ENCODE measurements at places on chromosomes 16 and 17.

- peak; percentile 75 for DNase-seq
Measured at GRCh38 chr16:1057252-1057932, 15.2 kb upstream of the SSTR5 start.

GRCh38 chr17:42459256-42459800, 650 bp downstream of the ATP6V0A1 start:
- DNase-seq: peak; percentile 47

GRCh38 chr17:49916854-49917515, 52.0 kb upstream of the DLX4 start:
- DNase-seq: no peak

DNA sequence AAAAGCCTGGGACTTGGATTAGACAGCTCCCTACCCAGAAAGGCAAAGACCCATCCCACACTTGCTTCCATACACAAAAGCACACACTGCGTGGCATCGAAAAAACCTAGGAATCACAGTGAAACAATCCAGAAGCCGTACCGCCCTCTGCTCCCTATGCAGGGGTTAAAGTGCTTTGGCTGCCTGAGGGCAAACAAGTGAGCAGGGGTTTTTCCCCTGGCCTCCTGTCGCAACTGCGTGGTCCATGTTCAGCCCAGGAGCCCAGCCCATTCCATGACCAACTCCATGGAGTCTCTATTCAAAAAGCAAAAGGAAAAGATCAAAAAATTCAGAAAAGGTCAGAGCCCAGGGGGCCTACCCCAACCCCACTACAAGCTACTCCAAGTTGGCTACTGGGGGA, 3.6 kb upstream of the GSDMB start:
- DNase-seq: no peak

DNA sequence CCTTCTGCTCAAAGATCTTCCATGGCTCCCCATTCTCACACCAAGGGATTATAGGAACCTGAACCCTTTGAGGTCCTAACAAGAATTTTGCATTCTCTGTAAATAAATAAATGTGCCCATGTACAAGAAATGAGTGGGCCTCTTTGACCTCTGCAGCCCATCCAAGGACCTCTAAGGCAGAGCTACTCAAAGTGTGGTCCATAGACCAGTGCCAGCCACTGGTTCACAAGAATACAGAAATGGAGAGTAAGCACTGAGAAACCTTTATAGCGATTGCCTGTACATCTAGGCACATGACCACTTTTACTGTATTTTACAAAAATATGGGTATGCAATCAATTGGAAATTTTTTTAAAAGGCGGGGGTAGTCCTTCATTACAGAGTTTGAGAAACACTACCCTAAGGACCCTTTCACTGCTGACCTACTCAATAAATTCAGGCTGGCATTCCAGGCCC, 7.8 kb upstream of the SRCIN1 start:
- no peak for DNase-seq

- peak; percentile 83 for DNase-seq
Measured at GRCh38 chr17:48026502-48027321, 10.9 kb downstream of the COPZ2 start.

DNA sequence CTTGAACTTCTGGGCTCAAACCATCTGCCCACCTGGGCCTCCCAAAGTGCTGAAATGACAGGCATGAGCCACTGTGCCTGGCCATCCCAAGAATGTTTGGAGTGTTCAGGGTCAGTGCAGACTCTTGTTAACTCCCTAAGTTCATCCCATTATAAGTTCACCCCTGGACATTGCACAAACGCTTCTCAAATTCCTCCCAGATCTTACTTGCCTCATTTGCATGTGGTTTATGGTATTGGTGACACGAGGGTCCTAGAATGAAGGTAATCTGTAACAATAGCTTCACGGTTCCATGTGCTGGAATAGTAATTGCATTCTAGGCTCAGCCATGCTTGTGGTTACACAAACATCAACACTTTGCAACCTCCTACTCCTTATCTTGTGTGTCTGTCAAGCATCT, 5.0 kb upstream of the CCDC42 start:
- no peak for DNase-seq

DNA sequence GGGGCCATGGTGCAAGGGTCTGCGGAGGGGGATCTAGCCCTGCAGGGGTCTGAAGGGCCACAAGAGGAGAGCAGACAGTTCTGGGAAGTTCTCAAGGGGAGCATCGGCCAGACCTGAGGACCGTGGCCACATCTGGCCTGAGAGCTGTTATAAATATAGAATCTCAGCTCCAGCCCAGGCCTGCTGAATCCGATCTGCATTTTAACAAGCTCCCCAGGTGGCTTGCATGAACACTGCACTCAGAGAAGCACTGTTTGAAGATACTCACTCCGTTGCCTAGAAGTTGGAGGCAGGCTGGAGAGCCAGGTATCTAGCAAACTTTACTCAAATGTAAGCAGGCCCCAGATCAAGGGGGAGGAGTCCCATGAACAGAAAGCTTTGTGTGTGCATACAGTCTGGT, 61.3 kb downstream of the NKD1 start:
- no peak for DNase-seq

- DNase-seq: no peak
Measured at GRCh38 chr17:74686761-74687160, 26.0 kb downstream of the CD300LF start.

GRCh38 chr16:19785512-19786130, 67.5 kb downstream of the IQCK start:
- no peak for DNase-seq

DNA sequence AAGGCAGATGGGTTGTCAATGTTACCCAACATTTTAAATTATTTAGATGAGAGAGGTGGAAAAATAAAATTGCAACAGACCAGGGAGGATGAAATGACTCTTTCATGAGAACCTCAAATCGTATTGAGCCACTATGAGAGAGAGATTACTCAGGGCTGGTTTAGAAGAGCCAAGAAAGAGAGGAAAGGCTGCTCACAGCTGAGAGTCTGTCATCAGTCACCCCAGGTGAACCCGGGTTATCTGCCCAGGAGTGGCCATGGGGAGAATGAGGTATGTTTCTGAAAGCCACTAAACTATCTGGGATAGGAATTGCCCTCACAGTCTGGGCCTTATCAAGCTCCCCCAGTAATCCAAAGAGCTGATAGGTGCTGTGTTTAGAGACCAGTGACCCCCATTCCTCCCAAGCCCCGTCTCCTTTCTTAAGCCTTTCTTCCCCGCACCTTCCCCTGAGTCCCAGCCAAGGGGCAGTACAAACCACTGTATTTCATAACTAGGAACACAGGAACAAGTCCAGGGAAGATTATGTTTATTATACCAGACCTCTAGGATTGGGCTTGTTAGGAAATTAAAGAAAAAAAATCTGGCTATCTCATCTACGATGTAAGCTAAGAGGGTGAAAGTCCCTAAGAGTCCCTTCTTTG, 158.9 kb upstream of the NOL11 start:
- DNase-seq: no peak

- DNase-seq: no peak
Measured at GRCh38 chr16:87196231-87196630, 121.0 kb downstream of the C16orf95 start.

- DNase-seq: no peak
Measured at GRCh38 chr16:85708338-85708737, 19.6 kb upstream of the GINS2 start.

DNA sequence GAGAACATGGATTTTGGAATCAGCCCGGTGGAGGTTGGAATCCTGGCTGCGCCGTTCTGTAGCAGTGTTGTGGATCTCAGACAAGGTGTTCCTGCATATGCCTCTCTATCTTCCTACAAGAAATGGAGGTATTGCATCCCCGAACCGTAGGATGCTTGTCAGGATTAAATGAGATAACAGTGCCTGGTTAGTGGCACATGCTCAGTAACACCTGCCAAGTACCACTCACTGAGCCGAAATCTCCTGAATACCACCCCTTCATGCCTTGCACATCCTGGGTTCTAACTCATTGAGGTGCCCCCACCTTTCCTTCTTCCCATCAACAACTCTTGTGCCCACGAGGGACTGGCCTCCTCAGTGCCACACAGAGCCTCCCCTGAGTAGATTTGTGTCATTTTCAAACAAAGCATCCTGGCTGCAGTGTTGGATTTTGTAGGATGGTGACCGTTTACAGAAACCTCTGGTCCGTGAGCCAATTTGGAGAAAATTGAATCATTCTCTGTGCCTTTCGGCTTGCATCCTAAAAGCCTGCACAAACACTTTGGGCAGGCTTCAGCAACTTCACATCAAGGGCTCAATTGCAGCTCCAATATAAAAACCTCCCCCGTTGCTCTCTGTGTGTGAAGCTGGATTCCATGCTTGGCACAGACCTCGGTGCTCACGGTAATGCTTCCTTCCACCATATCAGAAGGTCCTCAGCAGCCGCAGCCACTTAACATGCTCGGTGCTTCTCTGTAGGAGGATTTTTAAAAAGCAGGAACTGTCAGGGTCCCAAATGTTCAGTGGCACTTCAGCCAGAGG, 84.2 kb downstream of the WWOX start:
- no peak for DNase-seq

- no peak for DNase-seq
Measured at GRCh38 chr17:21360048-21360447, 16.1 kb upstream of the KCNJ12 start.

- no peak for DNase-seq
Measured at GRCh38 chr17:68246271-68247028, 1.4 kb upstream of the AMZ2 start.

DNA sequence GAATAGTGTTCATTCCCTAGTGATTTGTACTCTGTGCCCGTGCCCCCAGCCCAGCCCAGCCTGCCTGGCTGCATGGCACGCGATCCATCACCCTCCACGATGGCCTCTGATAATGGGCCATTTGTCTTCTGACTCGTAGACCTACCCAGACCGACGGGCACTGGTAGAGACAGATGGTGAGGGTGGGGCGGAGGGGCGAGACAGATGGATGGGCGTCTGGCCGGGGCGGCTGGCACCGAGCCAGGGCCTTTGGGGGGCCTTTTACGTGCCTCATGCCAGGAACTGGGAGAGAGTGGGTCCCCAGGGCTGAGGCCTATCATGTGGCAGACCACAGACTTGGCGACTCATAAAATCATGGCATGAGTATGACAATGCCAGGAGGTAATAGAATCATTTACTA, 25.4 kb downstream of the CRHR1 start:
- DNase-seq: no peak

GRCh38 chr17:17952691-17953090, 19.5 kb downstream of the TOM1L2 start:
- no peak for DNase-seq

DNA sequence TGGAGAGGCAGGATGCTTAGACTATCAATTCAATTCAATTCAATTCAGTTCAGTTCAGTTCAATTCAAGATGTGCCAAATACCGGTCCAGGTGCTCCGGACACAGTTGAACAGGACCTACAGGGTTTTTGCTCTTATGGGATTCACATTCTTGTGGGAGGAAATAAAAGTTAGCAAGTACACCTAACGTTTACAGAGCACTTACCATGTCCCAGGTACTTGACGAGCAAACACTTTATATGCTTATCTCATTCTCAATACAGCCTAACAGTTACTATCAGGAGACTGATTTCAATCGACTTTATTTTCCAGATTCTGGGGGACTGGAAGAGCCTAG, 467 bp upstream of the GDE1 start:
- DNase-seq: no peak

DNA sequence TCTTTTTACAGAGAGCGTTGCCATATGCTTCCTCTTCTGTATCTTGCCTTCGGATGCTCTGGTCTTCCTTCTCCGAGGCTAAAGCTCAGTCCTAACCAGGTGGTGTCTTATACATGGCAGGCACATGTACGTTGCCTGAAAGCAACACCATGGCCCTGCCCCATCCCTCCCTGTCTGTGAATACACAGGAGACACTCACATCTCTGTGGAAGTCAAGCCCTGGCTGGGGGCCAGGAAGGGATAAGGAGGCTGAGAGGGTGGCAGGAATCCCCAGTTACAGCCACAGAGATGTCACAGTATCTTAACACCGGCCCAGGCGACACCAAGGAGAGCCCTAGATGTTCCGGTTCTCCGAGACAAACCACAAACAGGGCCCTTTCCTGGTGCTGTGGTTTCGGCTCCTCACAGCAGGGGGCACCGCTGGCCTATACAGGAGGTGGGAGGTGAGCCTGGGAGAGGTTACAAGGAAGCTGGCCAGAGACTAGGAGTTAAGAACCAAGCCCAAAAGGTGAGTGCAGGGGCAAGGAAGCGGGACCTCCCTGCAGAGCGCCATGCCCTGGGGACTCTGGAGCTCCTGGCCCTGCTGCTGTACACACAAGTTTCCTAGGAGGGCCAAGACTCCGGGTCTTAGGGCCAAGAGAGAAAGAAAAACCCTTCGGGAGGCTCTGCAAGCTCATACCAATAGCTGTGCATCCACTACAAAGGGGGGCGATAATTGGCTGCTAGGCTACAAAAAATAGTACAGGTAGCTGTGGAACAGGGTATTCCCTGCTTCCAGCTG, 41.7 kb downstream of the SRL start:
- DNase-seq: peak; percentile 56

GRCh38 chr17:37831492-37831891, 86.6 kb upstream of the HNF1B start:
- no peak for DNase-seq

GRCh38 chr17:63998721-63999679, 849 bp downstream of the PRR29 start:
- no peak for DNase-seq

DNA sequence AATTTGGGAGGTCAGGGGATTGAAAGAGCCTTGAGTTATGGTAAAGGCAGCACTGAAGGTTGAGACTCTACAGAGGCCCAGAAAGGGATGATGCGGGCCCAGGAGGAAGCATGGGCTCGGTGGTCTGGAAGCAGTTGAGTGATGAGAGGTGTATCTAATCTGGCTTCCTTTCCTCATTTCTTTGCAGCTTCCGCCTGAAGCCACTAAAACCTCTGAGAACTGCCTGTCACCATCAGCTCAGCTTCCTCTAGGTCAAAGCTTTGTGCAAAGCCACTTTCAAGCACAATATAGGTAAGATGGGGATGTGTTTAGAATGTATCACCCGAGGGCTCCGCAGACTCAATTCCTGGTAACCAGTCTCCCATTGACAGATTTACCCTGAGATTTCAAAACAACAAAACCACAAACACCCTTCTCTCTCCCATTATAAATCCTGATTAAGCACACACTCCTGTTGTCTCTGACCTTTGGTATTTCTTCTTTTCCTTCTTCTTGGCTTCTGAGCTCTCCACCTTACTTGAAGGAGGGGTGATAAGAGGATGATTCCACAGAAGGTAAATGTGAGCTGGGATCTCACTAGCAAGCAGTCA, 21.2 kb downstream of the USP43 start:
- no peak for DNase-seq

- no peak for DNase-seq
Measured at GRCh38 chr16:22641131-22641628, 130.5 kb downstream of the NPIPB5 start.

Data from frontal cortex (tissue), 4 donors.